ENCODE measurements at places on chromosomes 1 and 21. TPM values are rescaled to one million over a fixed set of nuclear protein-coding genes. Genes with fewer than 3 reads are reported as not detected.

The ANKRD65 gene
- total RNA-seq = 7.3 TPM

The OR2L8 gene
- not detected for total RNA-seq

The BMP8B gene
- total RNA-seq = 0.28 TPM

The CELSR2 gene
- 1.6 TPM for total RNA-seq

The IGSF9 gene
- total RNA-seq = 11.0 TPM

The LGALS8 gene
- total RNA-seq = 129 TPM

The LRIG2 gene
- 24.6 TPM for total RNA-seq

The BMP8A gene
- not detected for total RNA-seq

The E2F2 gene
- 0.31 TPM for total RNA-seq

The SPATA46 gene
- total RNA-seq = not detected
